ENCODE measurements at places on chromosomes 4 and X.
A peak's percentile ranks its signal among the peaks of the same experiment; 100 is the strongest.

DNA sequence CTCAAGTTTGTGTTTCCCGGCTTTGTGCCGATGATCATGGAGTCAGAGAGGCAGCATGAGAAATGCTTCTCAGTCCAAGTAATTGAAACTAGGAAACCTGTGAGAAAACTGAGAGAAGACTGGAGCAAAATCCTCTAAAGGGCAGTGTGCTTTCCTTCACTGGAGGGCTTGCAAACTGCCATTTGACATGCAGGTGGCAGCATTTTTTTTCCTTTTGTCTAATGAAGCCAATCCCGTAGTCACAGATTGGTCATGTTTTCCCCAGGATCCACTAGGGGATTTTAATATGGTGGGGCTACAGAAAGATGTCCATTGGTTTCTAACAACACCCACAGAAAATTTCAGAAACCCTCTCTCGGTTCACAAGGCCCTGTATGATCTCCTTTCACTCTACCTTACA, 117.4 kb upstream of the NUDT10 start:
- DNase-seq = no peak

DNA sequence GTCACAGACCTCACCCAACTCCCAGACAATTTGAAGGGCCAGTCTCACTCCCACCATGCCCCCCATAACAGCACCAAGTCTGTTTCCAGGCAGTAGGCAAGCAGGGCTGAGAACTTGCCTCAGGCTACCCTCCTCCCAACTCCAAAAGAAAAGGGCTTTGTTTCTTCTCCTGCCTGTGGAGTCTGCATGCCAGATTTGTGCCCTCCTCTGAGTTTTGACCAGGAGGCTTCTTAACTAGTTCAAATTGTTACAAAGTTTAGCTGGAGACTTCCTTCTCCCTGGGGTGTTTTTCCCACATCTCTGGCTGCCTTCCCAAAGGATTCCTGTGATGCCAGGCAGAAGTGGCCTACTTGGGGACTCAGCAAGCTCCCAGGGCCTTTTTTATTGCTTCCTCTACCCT, 29.6 kb downstream of the PBDC1 start:
- DNase-seq = no peak

- DNase-seq = no peak
These were observed 50.8 kb upstream of the KLHL13 start for GRCh38 chrX:118167361-118167760.

DNA sequence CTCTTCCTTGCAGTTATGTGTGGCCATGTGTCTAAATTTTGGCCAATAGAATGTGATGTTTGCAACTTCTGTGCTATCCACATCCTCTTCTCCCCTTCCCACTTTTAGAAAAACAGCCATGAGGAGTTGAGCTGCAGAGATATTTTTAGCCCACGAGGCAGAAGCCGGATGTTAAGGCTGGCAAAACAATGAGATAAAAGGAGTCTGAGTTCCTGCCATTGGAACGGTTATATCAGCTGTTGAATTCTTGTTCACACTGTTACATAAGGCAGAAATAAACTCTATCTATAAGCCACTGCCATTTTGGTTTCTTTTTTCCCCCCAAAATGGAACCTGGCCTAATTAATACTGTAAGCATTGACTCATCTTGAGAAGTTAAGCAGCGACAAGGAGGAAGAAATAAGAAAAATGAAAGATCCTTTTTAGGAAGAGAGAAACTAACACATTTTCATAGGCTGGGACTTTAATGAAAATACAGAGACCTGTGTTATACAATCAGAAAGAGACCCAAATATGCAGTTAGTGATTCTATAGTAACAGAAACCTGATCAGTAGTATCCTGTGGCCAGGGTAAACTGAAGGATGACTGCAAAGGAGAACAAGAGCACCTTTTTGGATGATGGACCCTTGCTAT, 200.5 kb downstream of the INPP4B start:
- no peak for DNase-seq

DNA sequence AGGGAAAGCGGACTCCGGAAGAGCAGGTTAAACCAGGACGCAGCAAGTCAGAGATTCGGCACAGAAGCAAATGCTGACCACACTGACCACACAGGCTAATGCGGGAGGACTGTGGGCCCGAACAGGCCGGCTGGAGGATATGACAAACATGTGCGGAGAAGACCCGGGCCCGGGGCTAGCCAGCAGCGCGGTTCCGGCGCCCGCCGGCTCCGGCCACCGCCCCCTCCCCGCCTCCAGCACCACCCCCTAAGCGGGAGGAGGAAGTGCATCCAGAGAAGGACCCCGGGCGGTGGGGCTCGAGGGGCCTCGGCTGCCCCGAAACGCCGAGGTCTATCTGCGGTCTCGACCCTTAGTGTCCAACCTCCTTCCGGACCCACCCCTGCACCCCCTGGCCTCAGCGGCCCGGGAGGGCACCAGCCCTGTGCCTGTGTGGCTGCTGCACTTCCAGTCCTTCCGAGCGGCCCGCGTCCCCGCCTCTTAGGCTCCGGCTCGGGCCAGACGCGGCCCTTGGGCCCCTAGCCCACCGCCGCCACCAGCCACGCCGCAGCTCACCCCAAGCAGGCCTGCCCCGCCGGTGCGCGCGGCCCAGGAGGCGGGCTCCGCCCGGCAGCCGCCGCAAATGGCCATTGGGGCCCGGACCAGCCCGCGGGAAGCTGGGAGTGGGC, 2.1 kb downstream of the ELOVL6 start:
- DNase-seq = peak; percentile 69

- DNase-seq = peak; percentile 54
These were observed 151.9 kb downstream of the AFAP1 start for GRCh38 chr4:7787681-7788141.
